Stomach (tissue), 19 donors: ENCODE measurements at places on chromosomes 1 and 21. TPM values are rescaled to one million over a fixed set of nuclear protein-coding genes. Genes with fewer than 3 reads are reported as not detected.

- no peak for DNase-seq
These were observed 23.2 kb downstream of the OR13G1 start for GRCh38 chr1:247656221-247656875.

DNA sequence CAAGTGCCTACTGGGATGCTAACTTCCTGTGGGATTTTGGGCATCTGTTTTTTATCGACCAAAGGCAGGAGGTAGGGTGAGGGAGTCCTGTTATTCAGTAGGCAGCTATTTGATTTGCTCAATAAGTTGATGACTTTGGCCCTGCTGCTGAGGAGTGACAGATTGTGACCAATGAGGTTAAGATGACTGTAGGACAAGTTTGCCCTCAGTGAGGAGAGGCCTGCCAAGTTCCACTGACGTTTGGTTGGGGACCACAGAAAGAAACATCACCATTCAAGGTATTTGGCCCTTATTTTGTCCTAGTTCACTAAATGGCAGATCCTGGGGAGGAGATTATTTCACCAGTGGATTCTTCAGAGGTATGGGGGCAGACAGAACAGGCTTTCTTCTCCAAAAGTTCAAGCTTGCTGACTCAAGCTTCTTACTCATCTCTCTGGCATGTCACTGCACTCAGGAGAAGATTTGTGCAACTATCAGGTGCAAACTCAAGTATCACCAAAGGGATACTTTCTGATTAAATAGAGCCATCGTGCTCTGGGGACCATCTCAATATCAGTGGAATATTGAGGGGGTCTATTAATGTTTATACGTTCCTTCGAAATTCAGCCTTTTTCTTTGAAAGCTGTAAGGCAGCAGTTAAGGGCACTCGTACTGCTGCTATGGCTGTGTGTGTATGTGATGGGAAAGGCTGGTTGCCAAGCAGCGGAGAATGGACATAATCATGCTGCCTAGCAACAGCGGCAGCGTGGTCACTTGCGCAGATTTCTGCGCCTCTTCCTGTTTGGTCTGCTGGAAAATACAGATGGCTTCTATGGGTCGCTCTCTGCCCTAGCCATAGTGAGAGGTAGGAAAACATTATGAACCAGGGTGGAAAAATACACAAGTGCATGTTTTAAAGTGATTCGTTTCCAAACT is 78.7 kb downstream of the PBX1 start:
- DNase-seq = peak; percentile 66

- no peak for DNase-seq
These were observed 67.1 kb downstream of the MAN1C1 start for GRCh38 chr1:25683731-25684130.

- DNase-seq = no peak
These were observed 141.9 kb upstream of the PTBP2 start for GRCh38 chr1:96579636-96580035.

Gene TDRD5
- 2.0 TPM for total RNA-seq

Gene DPT
- total RNA-seq = 21.7 TPM

Gene MAP10
- total RNA-seq = 1.4 TPM
